ENCODE measurements at places on chromosomes 3 and 15.

GRCh38 chr3:52230461-52230860 lies 5.0 kb upstream of the TLR9 start:
- no peak for DNase-seq

DNA sequence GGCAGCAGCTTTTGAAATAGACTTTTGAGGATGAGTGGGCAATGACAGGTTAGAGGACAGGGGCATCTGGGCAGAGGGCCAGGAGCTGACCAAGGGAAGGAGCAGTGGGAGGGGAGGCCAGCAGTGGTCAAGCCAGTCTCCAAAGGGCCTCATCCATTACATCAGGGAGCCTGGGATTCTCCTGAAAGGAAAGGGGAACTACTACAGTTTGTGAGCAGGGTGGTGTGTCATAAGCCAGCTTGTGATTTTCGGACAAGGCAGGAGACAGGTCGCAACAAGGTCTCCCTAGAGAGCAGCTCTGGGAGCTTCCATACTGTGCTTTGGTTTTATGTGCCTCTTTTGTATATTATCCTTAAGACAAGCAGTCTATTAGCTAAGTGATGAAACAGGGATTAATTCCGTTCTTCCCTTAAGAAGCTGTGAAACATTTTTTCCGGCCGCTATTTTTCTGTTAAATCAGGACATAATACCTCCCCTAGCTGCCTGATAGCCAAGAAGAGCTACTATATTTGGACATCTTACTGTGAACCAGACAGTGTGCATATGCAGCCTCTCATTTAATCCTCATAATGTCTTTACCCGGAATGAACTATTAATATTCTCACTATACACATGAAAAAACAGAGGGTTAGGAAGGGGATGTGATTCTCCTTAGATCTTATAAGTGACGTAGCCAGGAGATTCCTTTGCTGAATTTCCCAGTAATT lies 46.4 kb downstream of the C2CD4B start:
- no peak for DNase-seq

GRCh38 chr15:28885630-28886430 lies at the start of gene APBA2:
Gene APBA2, plus strand, starts transcription at chr15:28885974. Its CDS starts 167,911 bp downstream, at chr15:29053885.
- peak; percentile 44 for DNase-seq

- DNase-seq: no peak
Observed at GRCh38 chr3:82824491-82824890, 1063.0 kb upstream of the GBE1 start.

DNA sequence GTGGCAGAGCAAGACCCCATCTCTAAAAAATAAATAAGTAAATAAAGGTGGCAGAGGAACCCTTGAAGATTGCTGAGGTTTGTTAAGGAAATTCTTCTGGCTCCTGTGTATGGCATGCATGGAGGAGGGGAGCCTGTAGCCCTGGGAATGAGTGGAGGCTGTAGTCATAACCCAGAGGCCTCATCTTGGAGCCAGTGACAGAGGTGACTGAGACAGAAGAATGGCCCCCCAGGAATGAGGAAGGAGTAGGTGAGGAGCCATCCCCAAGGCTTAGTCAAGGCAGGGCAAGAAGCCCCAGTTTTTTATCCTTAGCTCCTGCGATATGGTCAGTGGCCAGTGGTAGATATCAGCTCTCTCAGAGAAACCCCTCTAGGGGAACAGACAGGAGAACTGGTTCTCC lies 46.5 kb downstream of the BSN start:
- DNase-seq: no peak

GRCh38 chr3:146200461-146201220 lies 39.7 kb upstream of the PLOD2 start:
- no peak for DNase-seq

- no peak for DNase-seq
Observed at GRCh38 chr15:100988857-100989256, 69.7 kb downstream of the LRRK1 start.

DNA sequence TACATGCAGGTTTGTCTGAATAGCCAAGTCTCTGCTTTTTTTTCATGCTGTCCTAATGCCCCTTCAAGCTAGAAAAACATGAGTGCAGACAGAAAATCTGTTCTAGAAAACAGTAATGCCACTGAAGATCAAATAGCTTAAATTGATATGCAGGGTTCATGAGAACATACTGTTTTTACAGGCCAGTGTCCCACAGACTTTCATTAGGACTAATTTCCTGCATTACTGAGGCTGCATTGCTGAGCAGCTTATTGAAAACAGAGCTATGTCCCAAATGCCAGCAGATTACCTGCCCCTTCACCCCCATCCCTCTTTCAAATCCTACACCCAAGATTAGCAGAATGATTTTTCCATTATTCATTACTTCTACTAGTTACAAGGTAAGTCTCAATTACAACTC lies 665 bp downstream of the TM4SF18 start:
- no peak for DNase-seq

- DNase-seq: no peak
Observed at GRCh38 chr3:108642526-108642925, 53.0 kb downstream of the DZIP3 start.

DNA sequence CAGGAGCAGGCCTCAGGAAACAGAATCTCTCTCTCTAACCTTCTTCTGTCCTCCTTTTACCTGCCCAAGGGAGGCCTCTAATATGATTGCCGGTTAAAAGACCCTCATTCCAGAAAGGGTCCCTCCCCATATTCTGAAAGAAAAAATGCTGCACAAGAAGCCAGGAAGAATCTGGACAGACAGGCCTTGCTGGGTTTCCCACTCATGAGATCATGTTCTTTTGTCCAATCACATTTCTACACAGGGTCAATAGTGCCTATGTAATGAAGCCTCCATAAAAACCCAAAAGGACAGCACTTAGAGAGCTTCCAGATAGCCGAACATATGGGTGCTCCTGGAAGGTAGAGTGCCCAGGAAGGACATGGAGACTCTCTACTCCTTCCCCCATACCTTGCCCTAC lies 146.0 kb downstream of the MYO9A start:
- no peak for DNase-seq

DNA sequence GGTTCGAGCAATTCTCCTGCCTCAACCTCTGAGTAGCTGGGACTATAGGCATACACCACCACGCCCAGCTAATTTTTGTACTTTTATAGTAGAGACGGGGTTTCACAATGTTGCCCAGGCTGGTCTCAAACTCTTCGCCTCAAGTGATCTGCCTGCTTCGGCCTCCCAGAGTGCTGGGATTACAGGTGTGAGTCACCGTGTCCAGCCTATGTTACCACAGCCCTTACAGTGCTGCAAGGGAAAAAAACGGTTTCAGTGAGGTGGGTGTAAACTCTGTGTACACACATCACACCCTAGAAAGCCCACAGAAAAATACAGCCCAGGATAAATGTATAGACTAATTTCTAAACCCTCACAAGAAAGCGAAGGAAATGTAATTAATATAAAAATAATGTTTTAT lies 103.5 kb upstream of the AKAP13 start:
- DNase-seq: no peak

- peak; percentile 9 for DNase-seq
Observed at GRCh38 chr3:113948015-113948917, 453 bp downstream of the ZDHHC23 start.

GRCh38 chr15:39892418-39892817 lies 27.6 kb downstream of the GPR176 start:
- DNase-seq: no peak

- DNase-seq: no peak
Observed at GRCh38 chr15:23628612-23629233, 18.9 kb downstream of the MAGEL2 start.

DNA sequence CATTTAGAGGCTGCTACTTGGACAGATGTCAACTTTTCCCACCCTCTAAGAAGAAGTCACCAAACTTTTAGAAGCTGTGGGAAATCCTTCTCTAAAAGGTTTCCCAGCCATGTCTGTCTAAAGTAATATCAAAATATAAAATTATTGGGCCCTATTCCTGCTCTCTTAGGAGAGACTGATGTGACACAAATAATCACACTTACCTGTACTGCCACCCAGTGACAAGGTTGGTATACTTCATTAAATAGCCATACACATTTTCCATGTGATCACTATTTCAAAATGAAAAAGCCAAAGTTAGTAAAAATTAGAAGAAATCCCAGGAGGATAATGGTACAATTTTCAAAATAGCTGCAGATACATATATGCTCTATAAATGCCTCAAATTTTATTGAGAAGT lies 12.6 kb downstream of the OSBPL11 start:
- no peak for DNase-seq

DNA sequence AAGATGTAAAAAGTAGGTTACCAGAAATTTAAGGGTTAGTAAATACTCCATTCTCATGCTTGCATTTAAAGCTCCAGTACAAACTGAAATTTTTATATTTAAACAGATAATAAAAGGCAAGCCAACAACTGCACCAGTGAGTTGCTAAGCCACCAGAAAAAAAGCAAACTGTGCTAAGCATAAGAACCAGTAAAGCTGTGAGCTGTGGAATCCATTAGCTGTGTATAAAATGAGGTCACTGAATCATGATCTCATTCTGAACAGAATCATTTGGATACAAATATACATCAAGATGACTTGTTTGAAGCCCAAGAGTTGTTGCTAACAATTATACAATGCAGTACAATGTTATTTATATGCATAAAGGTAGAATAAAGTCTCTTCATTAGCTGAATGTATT lies 1312.2 kb downstream of the SI start:
- no peak for DNase-seq

GRCh38 chr3:182178488-182179200 lies 466.9 kb downstream of the SOX2 start:
- no peak for DNase-seq

DNA sequence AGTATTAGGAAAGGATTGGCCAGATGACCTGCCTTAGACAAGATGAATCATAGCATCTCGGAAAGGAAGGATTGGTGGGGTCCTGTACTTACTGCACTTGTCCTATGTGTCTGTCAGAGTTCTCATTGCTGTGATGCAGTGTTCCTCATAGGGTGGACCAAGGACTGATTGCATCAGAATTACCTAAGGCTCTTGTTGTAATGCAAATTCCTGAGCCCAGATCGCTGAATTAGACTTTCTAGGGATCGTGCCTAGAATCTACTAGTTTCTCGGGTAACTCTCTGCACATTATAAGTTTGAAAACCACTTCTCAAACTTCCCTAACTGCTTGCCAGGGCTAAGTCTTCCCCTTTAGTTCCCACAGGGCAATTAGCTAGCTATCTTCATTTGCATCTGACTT lies 74.9 kb upstream of the SKOR1 start:
- no peak for DNase-seq

DNA sequence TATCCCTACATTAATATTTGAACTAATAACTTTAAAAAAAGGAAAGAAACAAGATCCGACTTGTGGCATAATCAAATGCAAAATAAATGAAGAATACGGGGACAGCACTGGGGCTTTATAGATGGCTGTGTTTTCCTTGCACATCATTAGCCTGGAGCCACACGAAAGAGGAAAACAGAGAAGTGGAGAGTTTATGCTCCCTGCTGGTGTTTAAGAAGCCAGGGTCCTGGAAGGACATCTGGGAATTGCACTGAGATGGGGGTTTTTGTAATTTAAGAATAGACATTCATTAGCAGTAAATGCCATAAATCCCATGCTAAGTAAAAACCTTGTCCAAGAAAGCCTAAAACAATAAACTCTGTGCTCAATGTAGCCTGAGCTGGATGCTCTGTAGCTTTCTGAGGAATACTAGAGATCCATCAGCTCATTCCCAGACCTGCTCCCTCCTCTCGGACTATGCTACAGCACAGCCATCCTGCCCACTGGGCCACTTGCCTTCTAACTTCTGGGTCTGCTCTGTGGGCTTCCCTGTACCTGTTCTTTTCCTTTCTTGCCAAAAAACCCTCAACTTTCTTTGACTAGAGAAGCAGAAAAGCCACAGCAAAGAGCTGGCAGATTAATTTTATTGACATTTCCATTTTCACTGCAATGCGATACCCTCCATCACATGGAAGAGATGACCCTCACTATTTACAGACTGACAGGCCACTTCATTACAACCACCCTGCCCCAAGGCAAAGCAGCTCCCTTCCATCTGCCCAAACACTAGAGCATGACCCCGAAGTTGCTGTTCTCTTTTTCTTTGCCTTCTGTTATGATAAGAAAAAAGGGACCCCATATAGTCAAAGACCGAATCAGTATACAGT lies 62.3 kb downstream of the MEIS2 start:
- DNase-seq: no peak

DNA sequence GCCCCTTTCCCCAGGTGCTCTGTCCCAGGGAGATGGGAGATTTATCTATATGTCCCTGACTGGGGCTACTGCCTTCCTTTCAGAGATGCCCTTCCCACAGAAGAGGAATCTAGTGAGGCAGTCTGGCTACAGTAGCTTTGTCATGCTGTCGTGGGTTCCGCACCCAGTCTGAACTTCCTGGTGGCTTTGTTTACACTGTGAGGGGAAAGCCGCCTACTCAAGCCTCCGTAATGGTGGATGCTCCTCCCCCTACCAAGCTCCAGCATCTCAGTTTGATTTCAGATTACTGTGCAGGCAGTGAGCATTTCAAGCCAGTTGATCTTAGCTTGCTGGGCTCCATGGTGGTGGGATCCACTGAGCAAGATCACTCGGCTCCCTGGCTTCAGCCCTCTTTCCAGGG lies 35.4 kb upstream of the SLC7A14 start:
- no peak for DNase-seq

- DNase-seq: no peak
Observed at GRCh38 chr3:193710286-193711165, 117.5 kb downstream of the OPA1 start.

GRCh38 chr3:113193288-113193687 lies 18.1 kb upstream of the BOC start:
- no peak for DNase-seq

DNA sequence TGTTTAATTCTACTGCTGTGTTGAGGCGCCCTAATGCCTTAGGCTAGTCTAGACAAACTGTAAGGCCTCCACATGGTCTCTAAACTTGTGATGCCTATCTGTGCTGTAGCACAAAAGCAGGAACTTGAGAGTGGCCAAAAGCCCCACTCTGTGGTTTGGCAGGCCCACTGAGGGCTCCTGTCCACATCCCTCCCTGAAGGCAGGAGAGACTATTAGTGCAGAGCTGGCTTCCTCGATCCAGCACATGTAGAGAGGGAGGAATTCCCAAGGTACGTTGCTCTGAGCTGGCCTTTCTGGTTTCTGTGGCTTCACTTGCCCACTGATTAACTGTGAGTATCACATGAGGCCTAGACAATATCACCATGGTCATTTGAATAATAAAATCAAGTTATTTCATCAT lies 90.6 kb downstream of the POLR2M start:
- no peak for DNase-seq

DNA sequence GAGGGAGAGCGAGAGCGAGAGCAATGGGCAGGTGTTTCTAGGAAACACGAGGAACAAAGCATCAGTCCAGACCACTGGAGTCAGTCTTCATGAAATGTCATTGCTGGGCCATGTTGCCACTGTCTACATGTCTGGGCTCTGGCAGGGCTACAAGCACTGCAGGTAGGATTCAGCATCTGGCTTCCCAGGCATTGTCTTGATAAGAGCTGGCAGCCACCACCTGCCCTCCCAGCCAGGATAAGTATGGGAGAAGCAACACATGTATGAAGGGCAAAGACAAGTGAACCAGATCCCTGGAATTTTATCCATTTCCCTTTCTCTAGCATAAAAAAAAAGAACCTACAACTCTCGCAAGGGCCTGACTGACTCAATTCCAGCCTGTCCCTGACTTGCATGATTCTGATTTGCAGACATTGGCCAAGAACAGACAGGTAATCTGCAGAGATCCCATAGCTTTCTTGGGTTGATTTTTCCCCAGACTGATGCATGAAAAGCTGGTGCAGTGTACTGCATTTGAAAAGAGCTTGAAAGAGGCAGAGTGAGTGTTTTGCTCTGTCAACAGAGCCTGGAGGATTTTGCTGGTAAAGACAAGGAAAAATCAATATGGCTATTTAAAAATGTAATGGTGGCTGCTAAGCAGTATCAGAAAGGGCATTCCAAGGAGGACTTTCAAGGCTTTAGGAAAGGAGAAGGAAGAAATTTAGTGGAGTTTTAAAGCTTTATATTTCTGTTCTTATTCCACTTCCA lies 157.2 kb upstream of the MYRIP start:
- no peak for DNase-seq

GRCh38 chr3:175003590-175003989 lies 144.5 kb downstream of the NAALADL2 start:
- no peak for DNase-seq

All from stimulated activated CD4-positive, alpha-beta T cell treated with anti-CD3 and anti-CD28 coated beads, TNF-alpha, amount 100 ng/mL, for 4 hours (primary cell).